ENCODE measurements at places on chromosomes 7 and 10.

DNA sequence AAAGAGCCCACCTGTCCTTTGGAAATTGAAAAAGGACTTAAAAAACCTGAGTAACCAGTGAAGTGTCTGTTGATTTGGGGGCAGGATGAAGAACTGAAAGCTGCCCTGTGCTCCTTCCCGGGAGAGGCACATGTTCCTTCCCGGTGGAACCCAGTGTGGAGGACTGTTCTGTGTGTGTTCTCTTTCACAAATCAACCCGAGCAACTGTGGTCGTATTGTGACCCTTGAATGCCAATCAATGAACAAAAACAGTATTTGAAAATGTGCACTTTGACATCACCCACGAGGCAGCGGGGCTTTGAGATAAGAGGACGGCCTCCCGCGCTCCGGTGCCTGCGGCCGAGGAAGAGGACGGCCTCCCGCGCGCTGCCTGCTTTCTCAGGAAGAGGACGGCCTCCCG lies 139.0 kb downstream of the VIPR2 start:
- no peak for DNase-seq

DNA sequence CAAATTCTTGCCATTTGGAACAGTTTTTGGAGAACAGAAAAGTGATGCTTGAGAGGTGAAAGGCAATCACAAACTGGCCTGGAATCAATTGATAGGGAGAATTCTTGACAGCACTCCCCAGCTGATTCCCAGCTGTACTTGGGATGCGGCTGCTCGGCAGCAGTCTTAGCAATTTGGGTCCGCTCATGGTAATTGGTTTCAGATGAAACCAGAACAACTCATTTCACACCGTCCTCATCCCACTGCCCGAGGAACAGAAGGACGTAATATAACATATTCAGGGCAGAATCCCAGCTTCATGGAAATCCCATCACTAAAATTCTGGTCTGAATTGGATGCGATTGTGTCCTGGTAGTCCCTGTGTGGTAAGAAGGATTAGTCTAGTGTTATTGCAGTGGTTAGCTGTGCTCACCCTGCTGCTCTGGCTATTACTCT lies 223.3 kb upstream of the FERD3L start:
- no peak for DNase-seq

DNA sequence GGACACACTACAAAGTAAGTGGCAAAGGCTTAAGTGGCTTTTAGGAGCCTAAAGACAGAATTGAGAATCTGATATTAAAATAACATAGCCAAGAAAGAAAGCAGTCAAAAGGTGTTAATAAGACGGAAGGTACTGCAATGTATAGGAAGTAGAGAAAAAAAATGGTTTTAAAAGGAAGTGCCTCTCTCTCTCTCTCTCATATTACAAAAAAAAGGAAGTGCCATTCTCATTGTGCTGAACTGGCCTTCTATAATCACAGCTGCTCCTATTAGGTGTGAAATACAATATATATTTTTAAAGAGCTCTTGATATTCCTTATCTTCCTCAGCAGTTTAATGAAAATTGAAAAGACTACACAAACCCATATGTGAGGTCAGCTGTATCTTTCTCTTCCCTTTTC lies 199.4 kb upstream of the NPVF start:
- DNase-seq, result no peak

- DNase-seq, result no peak
These were observed 57.2 kb downstream of the SUGCT start for GRCh38 chr7:40192036-40192435.

DNA sequence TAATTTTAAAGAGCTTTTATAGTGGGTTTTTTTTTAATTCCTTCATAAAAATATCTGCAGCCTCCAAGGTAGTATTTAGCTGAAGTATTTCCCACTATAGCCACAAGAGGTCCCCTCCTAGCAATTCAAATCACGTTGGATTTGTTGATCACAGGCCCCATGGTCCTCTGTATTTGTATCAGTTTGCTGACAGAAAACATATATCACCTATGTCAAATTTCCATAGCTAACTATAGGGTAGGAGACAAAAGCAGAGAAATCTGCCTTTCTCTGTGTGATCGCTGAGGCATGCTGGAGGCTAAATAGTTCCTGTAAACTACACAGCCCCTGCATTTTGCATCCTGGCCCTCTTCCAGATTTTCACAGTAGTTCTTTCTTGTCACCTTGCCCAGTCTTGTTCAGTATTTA lies 1.7 kb upstream of the CTNNA3 start:
- DNase-seq, result peak; percentile 17

DNA sequence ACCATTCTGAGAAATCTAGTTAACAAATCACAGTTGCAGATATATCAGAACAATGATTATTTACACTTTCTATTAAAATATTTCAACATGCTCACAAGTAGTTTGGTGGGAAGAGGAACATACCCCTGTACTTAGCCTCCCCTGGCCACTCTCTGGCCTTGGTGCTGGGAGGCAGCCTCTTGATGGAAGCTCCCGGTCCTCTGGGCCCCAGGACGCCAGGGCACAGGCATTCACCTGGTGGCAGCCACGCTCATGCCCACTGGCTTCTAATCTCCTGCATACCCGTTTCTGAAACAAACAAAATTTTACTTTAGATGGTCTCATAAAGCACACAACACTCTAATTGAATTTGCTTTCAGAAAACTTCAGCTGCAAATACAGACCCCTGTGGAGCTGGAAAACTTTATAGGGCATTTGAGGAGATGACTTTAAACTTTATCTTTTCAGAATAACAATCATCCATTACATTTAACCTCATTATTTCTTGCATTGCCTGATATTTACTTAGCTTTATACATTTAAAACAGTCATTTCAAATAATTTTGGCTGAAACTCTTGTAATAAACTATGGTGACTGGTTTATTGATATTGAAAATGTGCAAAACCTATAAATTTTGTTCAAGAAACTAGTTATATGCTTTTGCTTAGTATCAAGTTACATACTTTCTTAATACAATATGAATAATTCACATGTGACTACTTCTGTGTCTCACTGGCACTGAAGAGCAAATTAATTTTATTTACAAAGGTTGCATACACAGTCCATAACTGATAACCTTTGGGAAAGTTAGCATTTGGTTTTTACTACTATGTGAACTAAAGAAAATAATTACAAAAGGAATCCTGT lies 30.8 kb downstream of the C10orf143 start:
- no peak for DNase-seq

- DNase-seq, result no peak
These were observed 14.3 kb upstream of the NPM3 start for GRCh38 chr10:101797403-101798059.

DNA sequence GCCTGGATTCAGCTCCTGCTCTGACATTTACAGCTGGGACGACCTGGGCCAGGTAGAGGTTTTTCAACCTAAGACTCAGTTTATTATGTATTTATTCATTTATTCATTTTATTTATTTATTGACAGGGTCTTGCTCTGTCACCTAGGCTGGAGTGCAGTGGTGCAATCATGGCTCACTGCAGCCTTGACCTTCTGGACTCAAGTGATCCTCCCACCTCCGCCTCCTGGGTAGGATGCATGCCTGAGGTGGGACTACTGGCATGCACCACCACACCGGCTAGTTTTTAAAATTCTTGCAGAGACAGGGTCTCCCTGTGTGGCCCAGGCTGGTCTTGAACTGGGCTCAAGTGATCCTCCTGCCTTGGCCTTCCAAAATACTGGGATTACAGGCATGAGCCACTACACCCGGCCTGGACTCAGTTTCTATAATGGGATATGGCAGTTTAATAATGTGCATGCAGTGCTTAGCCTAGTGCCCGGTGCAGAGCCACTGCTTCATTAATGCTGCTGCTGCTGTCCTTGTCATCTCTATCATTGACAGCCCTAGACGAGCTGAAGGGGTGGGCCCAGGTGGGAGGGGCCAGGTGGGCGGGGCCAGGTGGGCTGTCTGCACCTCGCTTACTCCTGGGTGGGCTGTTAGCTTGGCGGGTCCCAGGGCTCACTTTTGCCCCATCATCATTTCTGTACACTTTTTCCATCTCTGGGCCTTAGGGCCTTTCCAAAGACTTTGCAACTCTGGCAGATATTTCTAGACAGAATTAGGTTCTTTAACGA lies 92.6 kb downstream of the LHPP start:
- no peak for DNase-seq

DNA sequence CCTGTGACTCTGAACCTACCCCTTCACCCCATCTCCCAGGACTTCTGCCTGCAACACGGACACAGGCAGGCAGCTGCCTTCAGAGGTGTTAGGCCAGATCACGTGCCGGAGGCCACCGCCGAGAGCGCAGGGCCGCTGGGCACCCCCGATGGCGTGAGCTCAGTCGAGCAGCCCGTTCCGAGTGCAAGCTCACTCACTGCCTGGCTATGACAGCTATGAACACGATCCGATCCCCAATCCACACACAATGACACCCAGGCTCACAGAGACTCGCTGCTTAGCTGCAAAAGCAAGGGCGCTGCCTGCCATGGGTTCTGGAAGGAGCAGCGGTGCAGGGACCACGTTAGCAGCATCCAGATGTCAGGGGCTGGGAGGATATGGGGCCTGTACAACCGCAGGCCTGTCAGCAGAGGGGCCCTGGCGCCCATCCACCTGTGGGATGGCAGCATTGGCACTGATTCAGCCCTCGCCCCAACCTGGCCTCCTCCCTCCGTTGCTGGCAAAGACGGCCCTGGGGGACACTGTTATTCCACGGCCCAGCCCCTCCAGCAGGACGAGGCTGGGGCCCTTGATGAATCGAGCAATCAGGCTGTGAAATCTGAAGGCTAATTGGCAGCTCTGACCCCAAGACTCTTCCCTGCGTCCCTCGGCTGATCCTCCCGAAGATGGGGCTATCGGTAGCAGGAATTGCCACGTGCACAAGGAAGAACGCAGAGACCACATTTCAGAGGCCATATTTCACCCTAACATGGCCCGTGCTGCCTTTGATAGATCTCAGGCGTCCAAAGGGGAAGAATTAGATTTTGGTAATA lies 230.1 kb downstream of the ELFN1 start:
- no peak for DNase-seq

DNA sequence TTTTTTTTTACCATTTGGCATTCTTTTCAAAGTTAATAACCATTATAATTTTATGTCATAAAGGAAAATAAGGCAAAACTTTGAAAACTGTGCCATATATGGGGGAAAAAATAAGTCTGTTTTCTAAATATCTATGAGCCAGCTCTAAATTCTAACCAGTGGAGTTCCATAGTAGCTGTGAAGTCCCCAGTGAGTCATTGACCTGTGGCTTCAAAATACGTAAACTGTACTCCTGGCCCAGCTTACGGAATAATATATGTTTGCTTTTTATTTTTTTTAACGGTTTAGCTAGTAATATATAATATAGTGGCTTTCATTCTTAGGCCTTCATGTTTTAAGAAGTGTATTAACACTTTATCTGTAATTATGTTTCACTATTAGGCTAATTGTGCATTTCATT lies 20.5 kb downstream of the ZRANB1 start:
- no peak for DNase-seq

- no peak for DNase-seq
These were observed 369.5 kb upstream of the PHF14 start for GRCh38 chr7:10604128-10604527.

GRCh38 chr10:12194752-12195271 lies 879 bp downstream of the NUDT5 start:
- DNase-seq, result no peak

DNA sequence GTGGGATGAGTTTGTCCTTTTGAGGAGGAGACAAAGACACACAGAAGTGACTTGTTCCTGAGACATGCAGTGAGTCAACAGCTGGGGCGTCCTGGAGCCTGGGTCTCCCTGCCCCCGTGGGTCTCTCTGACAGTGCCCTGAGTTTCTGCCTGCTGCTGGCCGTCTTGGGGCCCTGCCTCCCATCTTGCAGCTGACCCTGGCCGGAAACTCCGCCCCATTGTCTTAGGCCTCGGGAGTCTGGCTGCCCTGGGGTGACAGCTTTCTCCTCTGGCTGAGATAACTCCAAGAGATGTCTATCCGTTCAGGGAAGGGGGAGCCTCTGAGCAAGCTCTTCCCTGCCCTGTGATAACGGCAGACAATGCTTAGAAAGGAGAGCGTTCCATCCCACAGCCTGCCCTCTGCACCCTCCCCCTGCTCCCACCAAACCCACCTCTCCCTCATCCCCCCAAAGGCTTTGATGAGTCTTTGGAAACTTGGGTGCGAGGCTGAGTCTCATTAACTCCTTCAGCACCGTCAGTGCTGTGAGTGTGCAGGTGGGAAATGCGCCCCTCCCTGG lies 69.5 kb upstream of the PODXL start:
- DNase-seq, result no peak

GRCh38 chr7:40003597-40003996 lies 53.5 kb downstream of the CDK13 start:
- no peak for DNase-seq

GRCh38 chr10:3248526-3249306 lies 76.1 kb upstream of the PITRM1 start:
- no peak for DNase-seq

GRCh38 chr7:126040114-126041045 lies 1110.8 kb upstream of the POT1 start:
- DNase-seq, result no peak
